Upper lobe of right lung (tissue), 1 donor: ENCODE measurements at places on chromosomes 1 and 21.
A peak's percentile ranks its signal among the peaks of the same experiment; 100 is the strongest.

DNA sequence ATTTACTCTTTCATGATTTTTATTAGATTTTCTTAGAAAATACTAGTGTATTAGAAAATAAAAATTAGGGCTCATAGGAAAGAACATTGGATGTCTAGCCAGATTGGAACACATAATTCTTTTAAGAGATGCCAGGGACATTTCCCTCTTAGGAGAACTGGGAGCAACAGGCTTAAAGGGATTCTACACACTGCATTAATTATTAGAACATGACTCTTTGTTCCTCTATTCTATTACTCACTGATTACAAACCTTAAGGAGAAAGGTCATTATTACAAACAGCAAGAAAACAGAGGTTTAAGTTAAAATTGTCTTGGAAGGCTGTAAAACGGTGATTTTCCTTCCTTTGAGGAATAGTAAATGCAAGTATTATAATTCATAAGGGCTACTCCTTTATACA, 32.9 kb upstream of the VAV3 start:
- no peak for DNase-seq

DNA sequence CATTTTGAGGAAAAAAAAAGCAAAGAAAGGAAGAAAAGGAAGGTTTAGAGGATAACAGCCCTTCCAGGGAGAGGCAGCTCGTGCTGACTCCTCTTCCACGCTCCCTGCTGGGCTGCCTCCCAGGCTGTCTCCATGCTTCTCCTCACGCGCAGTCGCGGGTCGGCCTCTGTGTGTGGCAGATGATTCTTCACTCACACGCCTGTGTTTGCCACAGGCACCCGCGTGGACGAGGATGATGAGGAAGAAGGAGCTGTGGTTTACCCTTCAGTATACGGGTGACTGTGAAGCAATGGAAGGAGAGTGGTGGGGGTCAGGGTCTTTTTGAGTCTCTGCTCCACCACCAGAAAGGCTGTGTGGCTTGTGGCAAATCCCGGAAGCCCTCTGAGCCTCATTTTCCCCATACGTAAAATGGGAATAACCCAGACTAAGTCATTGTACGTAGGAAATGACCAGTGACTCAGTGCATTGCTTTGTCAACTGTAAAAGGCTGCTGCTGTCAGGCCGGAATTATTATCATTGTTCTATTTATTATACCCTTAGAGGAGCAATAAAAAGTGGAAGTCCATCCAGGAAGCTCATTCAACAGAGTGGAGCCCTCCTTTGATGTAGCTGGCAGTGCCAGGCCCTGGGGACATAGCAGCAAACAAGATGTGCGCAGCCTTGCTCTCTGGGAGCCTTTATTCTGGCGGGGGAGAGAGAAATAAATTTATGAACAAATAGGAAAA, 11.9 kb upstream of the SH2D2A start:
- DNase-seq, result no peak

GRCh38 chr1:99004861-99005442, at the start of gene PLPPR5:
PLPPR5 (minus strand) TSS chr1:99004861; CDS start chr1:99004671, 190 bp downstream.
- DNase-seq, result peak; percentile 59

DNA sequence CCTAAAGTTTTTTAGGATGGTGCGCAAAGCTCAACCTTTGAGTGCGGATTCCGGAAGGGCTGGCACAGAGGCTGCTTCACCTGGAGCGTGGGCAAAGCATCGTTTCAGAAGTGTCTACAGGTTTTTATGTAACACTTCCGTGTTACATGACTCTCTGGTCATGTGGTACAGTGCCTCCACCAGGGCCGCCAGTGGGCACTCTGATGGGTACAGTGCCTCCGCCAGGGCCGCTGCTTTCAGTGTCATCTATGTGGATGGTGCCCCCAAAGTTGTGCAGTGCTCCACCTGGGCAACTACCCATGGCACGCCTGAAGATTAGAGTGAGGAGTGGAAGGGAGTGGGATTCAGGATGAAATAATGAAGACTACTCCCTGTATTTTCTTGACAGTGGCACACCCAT, 101.4 kb upstream of the C1orf174 start:
- DNase-seq, result peak; percentile 33

DNA sequence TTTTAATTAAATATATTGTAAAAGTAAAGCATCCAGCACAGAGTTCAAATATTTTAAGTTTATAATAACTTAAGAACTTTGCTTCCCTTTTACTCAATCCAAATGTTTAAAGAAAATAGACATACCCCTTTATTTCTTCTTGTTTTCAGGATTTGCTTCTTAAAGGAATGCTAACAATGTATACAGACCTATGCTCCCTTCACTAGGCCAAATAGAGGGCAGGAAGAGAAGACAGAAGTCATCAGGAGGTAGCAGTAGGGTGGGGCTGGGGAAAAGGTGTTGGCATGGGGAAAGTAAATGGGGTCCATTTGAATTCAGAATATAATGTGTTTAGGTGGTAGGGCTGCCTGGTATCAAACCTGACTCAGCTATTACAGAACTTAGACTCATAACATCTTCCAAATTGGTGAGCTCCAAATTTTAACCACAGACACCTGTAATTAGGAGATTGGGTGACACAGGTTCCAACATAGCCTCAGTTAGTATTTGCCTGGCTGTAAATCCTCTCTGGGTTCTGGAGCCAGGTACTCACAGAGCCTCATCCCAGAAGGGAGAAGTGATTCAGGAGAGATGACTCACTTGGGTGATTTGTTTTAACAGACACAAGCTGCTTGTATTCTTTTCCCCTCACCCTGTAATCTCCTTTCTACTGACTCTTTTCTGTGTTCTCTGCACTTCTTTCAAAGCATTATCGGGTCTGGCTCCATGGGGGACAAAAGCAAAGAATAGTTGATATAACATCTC, 60.1 kb upstream of the DUSP10 start:
- DNase-seq, result no peak

- peak; percentile 74 for DNase-seq
These were observed 21.8 kb downstream of the MIS18A start for GRCh38 chr21:32256873-32257620.

- no peak for DNase-seq
These were observed 384.7 kb downstream of the SRGAP2C start for GRCh38 chr1:121569428-121569827.

GRCh38 chr1:44985747-44986359, 542 bp downstream of the EIF2B3 start:
- no peak for DNase-seq

DNA sequence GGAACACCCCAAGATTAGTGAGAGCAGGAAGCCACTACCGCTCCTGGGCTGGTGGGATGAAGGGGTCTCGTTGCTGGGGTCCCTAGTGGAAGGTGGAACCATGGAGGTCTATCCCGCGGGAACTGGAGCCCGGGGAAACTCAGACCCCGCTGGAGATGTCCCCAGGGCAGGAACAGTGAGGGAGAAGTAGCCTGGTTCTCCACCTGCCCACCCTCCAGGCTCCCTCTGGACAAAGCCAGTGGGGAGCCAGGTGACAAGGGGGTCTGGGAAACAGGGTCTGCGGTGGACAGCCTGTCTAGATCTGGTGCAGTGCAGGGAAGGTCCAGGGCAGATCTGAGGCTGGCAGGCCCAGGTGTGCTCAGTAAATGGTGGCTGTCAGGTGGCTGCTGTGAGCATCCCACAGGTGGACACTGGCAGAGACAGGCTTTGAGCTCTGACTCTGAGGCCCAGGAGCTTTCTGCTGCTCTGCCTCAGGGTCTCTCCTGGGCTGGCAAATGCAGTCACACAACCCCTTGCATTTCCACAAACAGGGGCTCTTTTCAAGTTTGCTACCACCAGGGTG, 88.0 kb upstream of the TLR5 start:
- DNase-seq, result no peak

DNA sequence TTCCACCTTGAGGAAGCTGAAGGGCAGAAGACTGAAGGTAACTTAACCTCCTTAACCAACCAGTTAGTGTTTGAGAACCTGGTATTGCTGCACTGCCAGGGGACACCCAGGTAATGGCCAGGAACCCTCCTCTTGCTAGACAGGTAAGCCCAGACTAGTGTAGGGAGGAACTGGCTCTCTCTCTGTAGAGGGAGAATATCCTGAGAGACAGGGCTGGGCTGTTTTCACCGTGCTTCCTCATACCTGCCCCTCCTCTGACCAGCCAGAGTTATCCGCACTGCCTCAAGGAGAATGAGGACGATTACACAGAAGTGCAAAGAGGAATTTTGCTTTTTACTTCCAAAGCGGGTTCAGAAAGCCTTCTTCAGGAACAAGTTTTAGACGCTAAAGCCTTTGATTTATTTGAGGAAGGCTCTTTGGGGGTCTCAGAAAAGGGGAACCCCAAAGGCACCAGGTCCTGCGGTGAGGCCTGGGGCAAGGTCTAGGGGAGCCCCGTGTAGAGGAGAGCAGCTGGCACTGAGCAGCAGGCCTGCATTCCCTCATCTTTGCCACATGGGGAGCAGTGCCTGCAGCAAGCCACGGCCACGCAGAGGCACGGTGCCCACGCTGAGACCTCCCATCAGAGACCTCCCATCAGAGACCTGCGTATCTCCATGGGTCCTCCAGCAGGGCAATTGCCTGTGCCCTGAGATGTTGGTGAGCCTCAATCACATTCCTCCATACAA, 13.5 kb downstream of the GNG4 start:
- DNase-seq, result no peak

GRCh38 chr1:156860113-156860627, 495 bp upstream of the NTRK1 start:
- DNase-seq, result no peak

- no peak for DNase-seq
These were observed 39.3 kb downstream of the FASLG start for GRCh38 chr1:172698224-172698623.

- DNase-seq, result no peak
These were observed 8.0 kb upstream of the TP53BP2 start for GRCh38 chr1:223853748-223854147.

DNA sequence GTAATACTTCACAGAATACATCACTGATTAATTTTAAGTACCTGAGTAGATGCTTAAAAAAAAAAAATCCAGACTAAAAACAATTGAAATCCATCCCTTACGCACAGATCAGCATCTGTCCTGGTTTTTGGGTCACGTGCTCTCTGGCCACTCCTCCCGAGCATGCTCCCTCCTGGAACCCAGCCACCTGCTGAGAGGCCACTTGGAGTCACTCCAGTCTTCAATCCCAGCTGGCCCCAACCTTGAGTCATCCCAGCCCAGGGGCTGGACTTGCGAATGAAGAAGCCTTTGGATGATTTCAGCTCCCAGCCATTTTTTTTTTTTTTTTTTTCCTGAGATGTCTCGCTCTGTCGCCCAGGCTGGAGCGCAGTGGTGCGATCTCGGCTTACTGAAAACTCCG, 8.9 kb downstream of the MAP1LC3C start:
- peak; percentile 71 for DNase-seq
